ENCODE measurements at places on chromosomes 4 and X. TPM values are rescaled to one million over a fixed set of nuclear protein-coding genes. Genes with fewer than 3 reads are reported as not detected.
A peak's percentile ranks its signal among the peaks of the same experiment; 100 is the strongest.

DNA sequence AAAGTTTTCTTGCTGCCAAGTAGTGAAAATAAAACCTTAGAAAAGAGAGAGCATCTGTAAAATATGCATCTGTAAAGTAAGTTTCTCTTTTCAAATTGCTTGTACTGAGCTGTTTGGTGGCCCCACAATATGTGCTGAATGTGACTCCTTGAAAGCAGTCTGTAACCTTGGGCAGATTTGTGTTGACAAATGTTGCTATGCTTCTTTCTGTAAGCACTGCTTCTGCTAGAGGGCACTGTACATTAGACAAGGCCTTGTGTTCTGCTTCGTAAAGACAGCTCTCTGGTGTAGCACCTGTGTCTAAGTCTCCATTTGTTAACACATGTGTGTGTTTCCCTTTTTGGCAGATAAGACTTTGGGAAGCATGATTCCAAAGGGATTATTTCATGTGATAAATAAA, 56.6 kb upstream of the NRK start:
- H3K27ac ChIP-seq, result no peak overlapping the region
- no peak overlapping the region for H3K4me3 ChIP-seq
- peaks cover 3% of the 10 kb centered on the region for H3K27me3 ChIP-seq
- no peak for DNase-seq

DNA sequence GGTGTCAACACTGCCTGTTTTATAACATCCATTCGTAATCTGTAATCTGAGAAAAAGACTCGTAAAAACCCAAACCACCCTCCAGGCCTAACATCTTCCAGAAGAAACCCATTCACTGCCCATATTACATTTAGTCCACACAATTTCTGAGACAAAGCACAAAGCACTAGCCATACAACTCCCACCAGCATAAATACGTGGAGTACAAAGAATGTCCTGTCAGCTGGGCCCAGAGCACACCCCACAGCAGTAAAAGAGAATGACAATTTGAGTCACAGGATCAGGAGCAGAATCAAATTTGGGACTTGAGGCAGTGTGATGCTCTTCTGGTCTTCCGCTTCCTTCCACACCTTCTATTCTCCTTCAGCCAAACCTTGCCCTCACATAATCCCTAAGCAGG, 6.8 kb downstream of the MECP2 start:
- peaks cover 5% of the 10 kb centered on the region for H3K4me1 ChIP-seq
- H3K27ac ChIP-seq, result no peak overlapping the region
- DNase-seq, result no peak
- no peak overlapping the region for H3K4me3 ChIP-seq
- no peaks in the 10 kb centered on the region for H3K27me3 ChIP-seq
- H3K36me3 ChIP-seq, result no peaks in the 10 kb centered on the region

DNA sequence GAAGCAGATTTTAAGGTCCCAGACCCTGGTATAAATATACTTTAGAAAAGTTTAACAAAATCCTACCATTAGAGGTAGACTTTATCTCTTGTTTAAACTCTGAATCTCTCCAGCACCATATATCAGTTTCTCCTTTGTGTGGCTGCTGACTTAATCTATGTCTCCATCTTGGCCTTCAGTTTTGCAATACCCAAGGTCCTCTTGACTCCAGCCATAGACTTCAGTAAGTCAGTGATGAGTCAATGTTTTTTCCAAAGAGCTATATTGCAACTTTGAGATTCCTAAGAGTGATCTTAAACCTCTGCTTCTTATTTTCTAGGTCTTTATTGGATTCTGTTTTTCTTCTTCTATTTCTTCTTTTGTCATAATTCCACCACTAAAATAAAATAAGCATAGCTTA, 50.8 kb upstream of the ADGRL3 start:
- no peak for DNase-seq
- H3K4me3 ChIP-seq, result no peak overlapping the region
- no peaks in the 10 kb centered on the region for H3K4me1 ChIP-seq

- no peaks in the 10 kb centered on the region for H3K4me1 ChIP-seq
- DNase-seq, result no peak
- no peaks in the 10 kb centered on the region for H3K27me3 ChIP-seq
- no peak overlapping the region for H3K27ac ChIP-seq
- no peak overlapping the region for H3K4me3 ChIP-seq
Measured at GRCh38 chrX:112695494-112695893, 15.8 kb upstream of the LHFPL1 start.

DNA sequence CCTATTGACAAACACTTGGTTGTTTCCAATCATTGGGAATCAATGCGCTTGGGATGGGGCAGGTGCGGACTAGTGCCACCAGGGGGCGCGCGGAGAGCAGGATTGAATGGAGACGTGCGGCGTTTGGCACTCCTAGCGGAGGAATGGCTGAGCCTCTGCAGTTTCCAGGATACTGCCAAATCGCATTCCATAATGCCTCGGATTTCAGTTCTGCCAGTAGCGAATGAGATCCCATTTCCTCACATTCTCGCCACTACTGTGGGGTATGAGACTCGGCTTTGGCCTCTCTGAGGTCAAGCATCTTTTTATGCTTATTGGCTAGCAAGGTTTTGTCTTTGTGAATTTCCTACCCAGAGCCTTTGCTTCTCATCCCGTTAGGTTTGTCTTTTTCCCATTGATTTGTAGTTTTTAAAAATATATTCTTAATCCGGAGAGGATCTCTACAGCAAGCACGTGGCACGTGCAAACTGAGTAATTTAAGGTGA, 28.7 kb downstream of the CLDN34 start:
- no peak overlapping the region for H3K4me3 ChIP-seq
- H3K27me3 ChIP-seq, result no peaks in the 10 kb centered on the region
- DNase-seq, result peak; percentile 77
- no peaks in the 10 kb centered on the region for H3K4me1 ChIP-seq
- H3K36me3 ChIP-seq, result no peaks in the 10 kb centered on the region

DNA sequence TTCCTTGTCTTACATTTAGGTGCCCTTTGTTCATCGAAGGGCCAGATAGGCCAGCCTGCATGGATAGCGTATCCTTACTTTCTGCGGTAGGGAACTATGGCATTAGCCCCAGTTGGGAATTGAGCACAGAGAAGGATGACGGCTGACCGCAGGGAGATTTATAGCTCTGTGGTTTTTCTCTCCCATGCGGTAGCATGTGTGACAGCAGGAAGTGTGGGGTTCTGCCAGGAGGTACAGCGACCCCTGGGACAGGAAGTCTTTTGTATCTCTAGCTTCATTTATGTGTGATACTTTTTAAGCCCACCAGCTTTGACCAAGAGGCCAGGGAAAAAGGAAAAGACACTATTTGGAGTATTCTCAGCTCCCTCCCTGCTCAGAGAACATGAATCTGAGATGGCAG, 33.1 kb downstream of the GAB3 start:
- no peak overlapping the region for H3K27ac ChIP-seq
- no peak overlapping the region for H3K4me3 ChIP-seq
- no peak for DNase-seq
- H3K36me3 ChIP-seq, result no peaks in the 10 kb centered on the region

DNA sequence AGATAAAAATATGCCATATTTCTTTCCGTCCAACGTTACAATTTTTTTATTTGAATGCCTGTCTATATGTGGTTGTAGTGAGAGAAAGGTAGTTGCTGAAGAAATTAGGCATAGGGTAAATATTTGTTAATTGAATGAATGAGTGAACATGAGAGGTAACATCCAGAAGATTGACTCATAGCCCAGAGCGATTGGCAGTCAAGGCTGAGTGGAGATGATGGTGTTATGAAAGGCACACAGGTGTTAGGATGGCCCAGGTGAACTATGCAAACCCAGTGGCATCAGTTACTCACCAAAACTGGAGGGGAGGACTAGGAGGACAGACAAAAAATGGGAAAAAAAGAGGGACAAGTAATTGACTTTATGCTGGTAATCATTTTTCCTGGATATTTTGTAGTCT, 31.7 kb upstream of the SPRY1 start:
- H3K36me3 ChIP-seq, result no peaks in the 10 kb centered on the region
- H3K27ac ChIP-seq, result no peak overlapping the region
- no peaks in the 10 kb centered on the region for H3K27me3 ChIP-seq
- DNase-seq, result no peak

DNA sequence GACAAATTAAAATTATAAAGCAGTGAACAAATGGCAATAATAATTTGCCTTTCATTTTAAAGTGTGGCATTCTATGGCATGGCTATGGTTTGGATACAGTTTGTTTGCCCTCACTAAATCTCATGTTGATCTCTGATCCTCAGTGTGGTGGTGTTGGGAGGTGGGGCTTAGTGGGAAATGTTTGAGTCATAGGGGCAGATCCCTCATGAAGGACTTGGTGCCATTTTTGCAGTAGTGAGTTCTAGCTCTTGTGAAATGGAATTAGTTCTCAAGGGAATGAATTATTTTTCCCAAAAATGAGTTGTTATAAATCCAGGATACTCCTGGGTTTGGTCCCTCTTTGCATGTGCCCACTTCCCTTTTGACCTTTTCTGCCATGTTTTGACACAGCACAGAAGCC, 181.4 kb downstream of the AMELX start:
- H3K4me1 ChIP-seq, result no peaks in the 10 kb centered on the region
- no peaks in the 10 kb centered on the region for H3K27me3 ChIP-seq

Gene GPR143
- not detected for total RNA-seq

Gene ARR3
- total RNA-seq, result not detected

Gene THAP9
- 6.8 TPM for total RNA-seq
